Left hindlimb (tissue), 1 donor: ENCODE measurements at places on chromosomes 2 and 18.

- DNase-seq, result no peak
These were observed 456.7 kb downstream of the SOX11 start for GRCh38 chr2:6148882-6149281.

GRCh38 chr2:150046810-150047209 is 440.7 kb downstream of the RND3 start:
- DNase-seq, result no peak

- peak; percentile 69 for DNase-seq
These were observed 891 bp upstream of the KHK start for GRCh38 chr2:27085673-27086089.

DNA sequence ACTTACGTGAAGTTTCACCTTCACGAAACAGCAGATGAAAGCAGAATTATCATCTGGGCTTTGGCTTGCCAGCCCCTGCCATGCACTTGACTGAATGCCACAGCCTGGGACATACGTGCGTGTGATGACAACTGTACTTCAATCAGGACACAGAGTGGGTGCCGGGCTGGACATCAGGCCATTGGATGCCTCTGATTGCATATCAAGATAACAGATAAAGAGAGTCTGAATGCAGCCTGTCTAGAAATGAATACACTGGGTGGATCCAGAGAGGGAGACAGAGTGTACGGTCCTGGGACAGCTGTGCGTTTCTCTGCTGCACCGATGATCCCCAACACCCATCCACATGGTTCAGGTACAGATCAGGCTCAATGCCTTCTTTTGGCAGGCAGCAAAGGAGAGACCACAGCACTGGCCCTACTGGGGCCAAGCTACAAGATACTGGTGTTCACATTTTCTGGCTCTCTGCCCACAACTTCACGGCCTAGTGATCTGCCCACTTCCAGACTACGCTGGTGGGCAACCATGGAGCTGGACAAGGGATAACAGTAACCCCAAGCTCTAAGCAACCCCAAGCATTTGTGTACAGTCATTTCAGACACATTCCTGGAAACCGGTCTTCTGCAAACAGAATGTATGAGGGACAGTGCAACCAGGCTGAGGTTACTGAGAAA is 35.6 kb downstream of the FBLN7 start:
- no peak for DNase-seq

GRCh38 chr2:159160954-159161353 is 125.5 kb downstream of the WDSUB1 start:
- no peak for DNase-seq

- no peak for DNase-seq
These were observed 145.9 kb downstream of the GREB1L start for GRCh38 chr18:21387886-21388285.
